ENCODE measurements at places on chromosomes 5 and 9.
A peak's percentile ranks its signal among the peaks of the same experiment; 100 is the strongest.

GRCh38 chr9:128288273-128289004 lies 12.4 kb downstream of the SWI5 start:
- DNase-seq = no peak

DNA sequence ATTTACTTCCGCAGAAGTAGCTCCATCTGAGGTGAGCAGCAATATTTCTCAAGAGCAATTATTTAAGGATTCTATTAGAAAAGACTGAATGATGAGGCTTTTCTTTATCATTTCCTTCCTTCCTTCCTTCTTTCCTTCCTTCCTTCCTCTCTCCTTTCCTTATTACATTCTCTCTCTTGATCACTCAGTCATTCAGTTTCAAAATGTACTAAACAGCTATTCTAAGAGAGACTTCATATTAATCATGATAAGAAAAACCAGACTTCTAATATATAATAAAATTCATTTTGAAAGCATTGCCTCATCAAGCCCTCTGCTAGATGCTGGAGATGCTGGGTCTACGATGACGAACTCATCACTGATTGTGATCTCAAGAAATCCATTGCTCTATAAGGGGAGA lies 30.4 kb upstream of the PAPPA start:
- DNase-seq = no peak

DNA sequence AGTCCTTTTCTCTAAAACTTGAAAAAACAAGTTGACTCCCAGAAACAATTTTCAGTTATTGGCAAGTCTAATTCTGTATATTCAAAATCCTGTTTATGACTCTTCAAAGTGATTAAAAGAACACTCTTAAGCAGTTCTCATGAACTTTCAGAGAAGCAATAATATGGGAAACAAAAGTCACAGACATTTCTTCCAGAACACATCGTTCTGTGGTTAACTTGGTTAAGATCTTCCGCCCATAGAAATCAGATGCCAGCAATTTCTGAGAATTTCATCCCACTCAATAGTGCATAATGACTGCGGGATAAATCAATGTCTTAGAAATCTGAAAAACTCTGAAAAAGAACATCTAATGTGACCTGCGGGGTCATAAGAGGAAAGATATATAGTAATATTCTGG lies 300.5 kb downstream of the COX7C start:
- DNase-seq = no peak

- DNase-seq = no peak
These were observed 2.3 kb downstream of the SLC44A1 start for GRCh38 chr9:105246656-105247173.

DNA sequence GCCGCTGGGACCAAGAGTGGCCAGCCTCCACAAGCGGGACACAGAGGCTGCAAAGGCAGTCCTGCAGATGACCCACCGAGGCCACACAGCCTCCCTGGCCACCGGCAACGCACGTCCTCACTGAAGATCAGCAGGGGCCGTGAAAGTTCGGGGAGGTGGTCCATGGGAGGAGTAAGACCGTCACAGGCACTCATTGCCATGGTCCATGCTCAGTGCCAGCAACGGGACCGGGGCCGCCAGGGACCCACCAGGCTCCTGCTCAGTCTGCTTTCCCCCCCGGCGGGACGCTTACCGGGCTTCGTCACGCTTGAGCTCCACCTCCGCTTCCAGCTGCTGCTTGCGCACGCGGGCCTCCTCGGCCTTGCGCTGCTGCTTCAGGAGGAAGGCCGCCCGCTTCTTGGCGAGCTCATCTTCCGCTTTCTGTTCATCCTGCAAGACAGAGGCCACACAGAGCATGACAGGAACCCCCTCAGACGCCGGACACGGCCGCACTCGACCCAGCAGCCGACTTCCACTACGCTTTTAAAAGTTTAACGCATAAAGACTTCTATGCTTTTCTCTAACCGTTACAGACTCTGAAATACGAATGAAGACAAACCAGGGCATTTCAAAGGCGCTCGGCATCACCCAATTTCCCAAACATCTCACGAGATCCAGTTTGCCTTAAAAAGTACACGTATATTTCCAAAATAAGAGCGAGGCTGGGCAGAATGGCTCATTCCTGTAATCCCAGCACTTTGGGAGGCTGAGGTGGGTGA lies 88.4 kb downstream of the CAMSAP1 start:
- DNase-seq = no peak

- no peak for DNase-seq
These were observed 105.8 kb upstream of the IL6ST start for GRCh38 chr5:56100439-56101176.

- DNase-seq = no peak
These were observed 384.0 kb downstream of the SPOCK1 start for GRCh38 chr5:137115152-137115551.

GRCh38 chr9:99127356-99128132 lies 22.6 kb downstream of the TGFBR1 start:
- DNase-seq = no peak

GRCh38 chr9:71816916-71817451 lies 48.7 kb upstream of the CEMIP2 start:
- no peak for DNase-seq

DNA sequence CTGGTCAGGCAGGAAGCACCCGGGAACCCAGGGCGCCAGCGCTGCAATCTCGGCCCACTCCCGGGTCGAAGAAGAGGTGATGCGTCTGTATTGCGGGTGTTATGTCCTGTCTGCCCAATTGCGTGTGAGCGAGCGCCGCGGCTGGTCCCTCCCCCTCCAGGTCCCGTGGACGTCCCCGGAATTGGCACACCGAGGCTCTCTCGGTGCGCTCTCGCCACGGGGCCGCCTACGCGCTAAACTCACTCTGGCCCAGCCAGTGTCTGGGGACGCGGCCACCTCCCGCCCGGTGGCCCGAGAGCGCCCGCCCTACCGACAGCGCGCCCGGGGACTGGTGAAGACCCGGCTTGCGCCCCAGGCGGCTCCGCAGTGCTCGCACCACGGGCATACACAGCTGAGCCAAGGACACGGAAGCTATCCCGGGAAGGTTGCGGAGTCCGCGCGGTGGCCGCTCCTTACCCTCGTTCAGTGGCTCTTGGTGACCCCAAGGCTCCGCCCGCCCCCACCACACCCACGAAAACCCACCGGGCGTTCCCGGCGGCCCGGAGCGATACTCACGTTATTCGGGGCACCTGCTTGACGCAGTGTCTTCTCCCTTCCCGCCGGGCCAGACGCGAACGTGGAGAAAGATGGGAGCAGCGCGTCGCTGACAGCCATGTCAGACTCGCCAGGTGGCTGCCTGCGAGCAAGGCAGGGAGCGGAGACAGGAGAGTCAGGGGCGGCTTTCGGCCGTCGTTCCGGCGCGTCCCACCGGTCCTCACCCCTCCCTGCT lies 1.0 kb downstream of the KLF4 start:
- DNase-seq = peak; percentile 37

DNA sequence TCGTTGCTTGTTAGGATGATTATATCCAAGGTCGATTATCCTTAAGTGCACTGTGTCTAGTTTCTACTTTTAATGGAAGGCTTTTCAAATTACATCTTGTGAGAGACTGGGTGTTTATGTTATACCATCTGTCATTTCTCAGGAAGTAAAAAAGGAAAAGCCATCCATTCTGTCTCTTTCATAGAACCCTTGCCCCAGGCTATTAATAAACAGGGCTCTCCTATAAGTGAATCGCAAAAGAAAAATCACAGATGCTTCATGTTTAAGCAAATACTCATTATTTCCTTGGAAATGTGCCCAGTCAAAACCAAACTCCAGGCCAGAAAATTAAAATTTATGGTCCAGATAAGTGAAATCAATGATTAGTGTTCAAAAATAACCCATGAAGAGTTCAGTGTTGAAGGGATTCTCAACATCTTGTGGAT lies 58.1 kb downstream of the STARD4 start:
- no peak for DNase-seq

- no peak for DNase-seq
These were observed 116.7 kb downstream of the GNA14 start for GRCh38 chr9:77531400-77531799.

DNA sequence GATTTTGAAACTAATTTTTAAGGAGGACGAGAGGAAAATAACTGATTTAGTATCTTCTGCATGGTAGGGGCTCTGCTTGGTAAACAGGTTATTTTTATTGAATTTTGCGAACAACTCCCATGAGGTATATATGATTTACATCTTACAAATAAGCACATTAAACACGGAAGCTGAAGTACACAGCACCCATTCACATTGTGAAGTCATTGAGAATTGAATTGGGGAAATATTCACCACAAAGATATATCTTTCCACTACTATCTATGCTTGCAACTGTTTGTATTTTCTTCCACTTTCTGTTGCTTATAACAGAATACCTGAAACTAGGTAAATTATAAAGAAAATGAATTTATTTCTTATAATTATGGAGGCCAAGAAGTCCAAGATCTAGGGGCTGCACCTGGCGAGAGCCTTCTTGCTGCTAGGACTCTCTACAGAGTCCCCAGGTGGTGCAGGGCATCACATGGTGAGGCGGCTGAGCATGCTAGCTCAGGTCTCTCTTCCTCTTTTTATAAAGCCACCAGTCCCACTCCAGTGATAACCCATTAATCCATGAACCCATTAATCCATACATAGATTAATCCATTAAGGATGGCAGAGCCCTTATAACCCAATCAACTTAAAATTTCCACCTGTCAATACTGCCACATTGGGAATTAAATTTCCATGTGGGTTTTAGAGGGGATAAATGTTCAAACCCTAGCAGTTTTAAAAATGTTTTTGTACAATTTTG lies 79.0 kb upstream of the ZNF608 start:
- no peak for DNase-seq

DNA sequence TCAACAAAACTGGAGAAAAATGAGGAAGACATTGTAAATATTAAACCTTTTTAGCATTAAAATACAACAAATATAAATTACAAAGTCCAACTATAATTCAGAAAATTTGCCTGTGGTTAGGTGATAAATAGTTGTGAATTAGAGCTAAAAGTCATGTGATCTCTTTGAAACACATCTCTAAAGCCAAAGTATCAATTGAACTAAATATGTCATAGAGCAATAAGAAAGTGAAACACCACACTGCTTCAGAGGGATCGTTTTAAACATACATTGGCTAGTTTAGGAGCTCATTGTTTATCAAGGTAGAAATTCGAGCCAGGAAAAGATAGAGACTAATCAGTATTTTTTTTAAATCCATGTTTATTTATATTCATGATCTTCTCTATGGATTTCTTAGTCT lies 606.3 kb upstream of the ITGA1 start:
- DNase-seq = no peak

DNA sequence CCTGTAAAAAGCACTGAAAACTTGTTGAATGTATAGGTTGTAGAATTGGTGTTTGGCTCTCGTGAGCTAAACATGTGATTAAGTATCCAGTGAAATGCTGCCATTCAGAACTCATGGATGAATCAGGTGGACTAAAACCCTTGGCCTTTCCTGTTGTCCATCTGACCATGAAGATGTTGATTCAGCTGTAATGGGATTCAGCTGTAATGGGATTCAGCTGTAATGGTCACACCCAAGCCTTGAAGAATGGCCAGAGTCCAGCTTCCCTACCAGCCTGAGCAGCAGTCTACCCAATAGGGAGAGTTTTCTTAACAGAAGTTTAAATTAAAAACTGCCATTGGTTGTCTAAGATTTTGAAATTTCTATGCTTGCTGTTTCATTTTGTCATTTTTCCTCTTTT lies 18.1 kb downstream of the MAMDC2 start:
- no peak for DNase-seq

- no peak for DNase-seq
These were observed 16.0 kb downstream of the LYRM7 start for GRCh38 chr5:131186561-131187256.

GRCh38 chr5:78771260-78772205 lies 123.0 kb upstream of the LHFPL2 start:
- DNase-seq = no peak

GRCh38 chr5:111755942-111756381 lies 1.0 kb downstream of the NREP start:
- DNase-seq = no peak

DNA sequence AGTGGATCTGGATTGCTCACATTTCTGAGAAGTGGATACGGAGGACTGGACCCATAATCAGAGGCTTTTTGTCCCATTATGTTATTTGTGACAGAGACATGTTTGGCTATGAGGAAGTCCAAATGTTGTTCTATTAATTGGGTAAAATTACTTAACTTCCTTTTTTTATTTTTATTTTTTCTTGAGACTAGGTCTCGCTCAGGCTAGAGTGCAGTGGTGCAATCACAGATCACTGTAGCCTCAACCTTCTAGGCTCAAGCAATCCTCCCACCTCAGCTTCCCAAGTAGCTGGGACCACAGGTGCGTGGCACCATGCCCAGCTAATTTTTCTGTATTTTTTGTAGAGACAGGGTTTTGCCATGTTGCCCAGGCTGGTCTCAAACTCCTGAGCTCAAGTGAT lies 11.9 kb upstream of the PGGT1B start:
- DNase-seq = no peak

- no peak for DNase-seq
These were observed 916 bp downstream of the SHLD3 start for GRCh38 chr5:65625743-65626142.

GRCh38 chr5:98769959-98770208 lies 3.6 kb upstream of the RGMB start:
- DNase-seq = peak; percentile 67

GRCh38 chr5:35971878-35972210 lies 19.3 kb downstream of the UGT3A1 start:
- no peak for DNase-seq

DNA sequence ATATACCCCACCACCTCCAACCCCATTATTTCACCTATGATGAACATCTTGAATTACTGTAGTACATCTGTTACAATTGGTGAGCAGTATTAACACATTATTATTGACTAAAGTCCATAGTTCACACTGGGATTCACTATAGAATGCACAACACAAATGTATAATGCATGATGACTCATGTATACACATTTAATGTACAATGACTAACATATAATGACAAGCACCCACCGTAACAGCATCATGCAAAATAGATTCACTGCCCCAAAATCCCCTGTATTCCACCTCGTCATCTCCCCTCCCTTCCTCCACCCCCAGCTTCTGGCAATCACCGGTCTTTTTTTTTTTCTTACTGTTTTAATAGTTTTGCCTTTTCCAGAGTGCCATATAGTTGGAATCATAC lies 47.1 kb upstream of the NEK6 start:
- no peak for DNase-seq

DNA sequence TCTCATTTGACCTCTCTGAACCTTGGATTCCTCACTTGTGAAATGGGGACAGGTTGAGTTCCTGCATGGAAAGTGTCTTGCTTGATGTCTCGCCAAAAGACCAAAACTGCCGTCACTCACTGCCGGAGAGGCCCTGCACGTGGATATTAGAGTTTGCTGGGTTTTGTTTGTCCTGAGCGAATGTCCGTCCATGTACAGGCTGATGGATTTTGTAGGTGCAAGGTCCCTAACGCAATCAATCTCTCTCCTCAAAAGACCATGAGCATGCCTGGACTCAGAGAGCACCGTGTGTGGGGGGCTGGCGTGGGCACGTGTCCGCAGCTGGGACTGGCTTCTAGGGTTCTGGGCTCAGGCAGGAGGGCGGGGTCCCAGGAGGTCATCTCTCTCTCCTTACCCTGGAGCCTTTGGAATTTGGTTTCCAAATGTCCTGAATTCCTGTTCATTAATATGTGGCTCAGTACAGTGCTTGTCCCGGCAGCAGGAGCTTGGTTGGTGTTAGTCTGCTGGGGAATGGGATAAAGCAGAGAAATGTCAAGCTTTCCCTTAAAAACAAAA lies 146.0 kb upstream of the IER5L start:
- no peak for DNase-seq

- DNase-seq = no peak
These were observed 143.4 kb downstream of the PALM2AKAP2 start for GRCh38 chr9:109923471-109923760.

GRCh38 chr5:61805101-61805500 lies 473.0 kb downstream of the ZSWIM6 start:
- no peak for DNase-seq

GRCh38 chr5:33781286-33781685 lies 110.5 kb downstream of the ADAMTS12 start:
- DNase-seq = no peak

Measured in C1 segment of cervical spinal cord (tissue), 14 donors.